ENCODE measurements at places on chromosomes 12 and 14. TPM values are rescaled to one million over a fixed set of nuclear protein-coding genes. Genes with fewer than 3 reads are reported as not detected.

Gene SIX6
- not detected for total RNA-seq

Gene LRFN5
- total RNA-seq = 10.0 TPM

Gene FAM181A
- total RNA-seq = not detected

Gene MRPL52
- 69.2 TPM for total RNA-seq

Gene PIWIL1
- total RNA-seq = 0.13 TPM

Gene ADAM21
- total RNA-seq = 0.09 TPM

Gene APOF
- total RNA-seq = not detected

Gene NPFF
- 0.98 TPM for total RNA-seq

Gene DTX1
- total RNA-seq = 2.2 TPM

Gene TMEM233
- total RNA-seq = 2.2 TPM

Gene C14orf132
- total RNA-seq = 14.5 TPM

Gene RTL1
- total RNA-seq = 12.8 TPM

Gene LRP1-AS
- 0.66 TPM for total RNA-seq

Gene KLRB1
- 0.49 TPM for total RNA-seq

Gene TMEM132D
- total RNA-seq = 0.44 TPM

Gene ZC2HC1C
- 0.53 TPM for total RNA-seq

Gene RAD51B
- 16.5 TPM for total RNA-seq

Gene SYNDIG1L
- 0.04 TPM for total RNA-seq

Gene DNAJC22
- total RNA-seq = 0.04 TPM

Gene DBX2
- total RNA-seq = 0.22 TPM

Gene CD69
- 0.93 TPM for total RNA-seq

Gene SSTR1
- under 0.01 TPM for total RNA-seq

Gene CLECL1
- total RNA-seq = 0.18 TPM

Gene USP44
- total RNA-seq = 3.4 TPM

Gene CFAP251
- total RNA-seq = 1.7 TPM

Gene PAWR
- total RNA-seq = 6.2 TPM

Gene DENR
- total RNA-seq = 37.3 TPM

Gene RNU4-1
- total RNA-seq = 636 TPM

Gene SDSL
- total RNA-seq = 0.53 TPM

Gene RPL10L
- not detected for total RNA-seq

Gene SCN8A
- 0.35 TPM for total RNA-seq

Gene SLCO1B3
- not detected for total RNA-seq

Gene MAP3K9
- total RNA-seq = 0.13 TPM

Gene RNASE7
- not detected for total RNA-seq

Gene CATSPERB
- 0.80 TPM for total RNA-seq

Gene TROAP
- 6.9 TPM for total RNA-seq

Gene CLEC4D
- total RNA-seq = not detected
